Calu3 (cell line): ENCODE measurements at places on chromosomes 5 and 9. TPM values are rescaled to one million over a fixed set of nuclear protein-coding genes. Genes with fewer than 3 reads are reported as not detected.

DNA sequence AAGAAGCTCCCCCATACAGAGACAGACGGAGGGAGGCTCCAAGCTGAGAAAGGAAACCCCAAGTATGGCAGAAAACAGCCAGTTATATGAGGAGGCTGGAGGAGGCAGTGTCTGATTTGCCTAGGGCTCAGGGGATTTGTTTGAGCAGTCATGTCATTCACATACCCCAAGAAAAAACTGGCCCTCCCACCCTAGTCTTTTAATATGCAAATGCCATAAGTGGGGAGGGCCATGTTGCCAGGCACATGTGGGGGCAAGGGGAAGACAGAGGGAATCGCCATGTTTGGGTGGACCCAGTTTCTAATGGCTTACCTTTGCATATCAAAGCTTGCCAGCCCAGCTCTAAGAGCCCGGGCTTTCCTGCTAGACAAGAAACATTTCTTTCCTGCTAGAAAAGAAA, 1163.8 kb downstream of the TAF11L14 start:
- no peak for DNase-seq
- H3K27me3 ChIP-seq = no peaks in the 10 kb centered on the region
- no peak overlapping the region for H3K4me3 ChIP-seq
- H3K4me1 ChIP-seq = peaks cover 10% of the 10 kb centered on the region

GRCh38 chr5:113524927-113525326, 11.4 kb downstream of the YTHDC2 start:
- no peaks in the 10 kb centered on the region for H3K27me3 ChIP-seq
- H3K36me3 ChIP-seq = no peaks in the 10 kb centered on the region
- no peaks in the 10 kb centered on the region for H3K4me1 ChIP-seq

Gene PPIP5K2
- total RNA-seq = 51.7 and 67.2 TPM in 2 replicates

DNA sequence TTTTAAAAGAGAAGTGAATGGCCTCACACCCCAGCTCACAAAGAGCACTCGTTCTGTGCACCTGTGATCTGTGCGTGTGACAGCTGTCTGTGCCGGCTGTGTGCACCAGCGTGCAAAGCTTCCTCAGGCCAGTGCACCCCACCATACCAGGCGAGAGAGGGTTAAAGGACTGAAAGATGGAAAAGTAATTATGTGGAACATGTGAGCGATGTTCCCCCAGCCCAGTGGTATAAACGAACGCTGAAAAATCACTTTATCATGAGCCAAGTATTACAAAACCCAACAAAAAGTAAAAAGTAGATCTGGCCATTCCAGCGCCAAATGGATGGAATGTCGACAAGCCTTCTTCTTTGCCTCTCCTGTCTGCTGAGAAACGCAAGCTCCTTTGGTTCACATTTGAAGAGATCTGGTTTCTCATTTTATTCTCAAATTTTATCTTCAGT, 53.7 kb downstream of the IPPK start:
- H3K36me3 ChIP-seq = no peaks in the 10 kb centered on the region
- no peaks in the 10 kb centered on the region for H3K27me3 ChIP-seq
- H3K4me1 ChIP-seq = no peaks in the 10 kb centered on the region
- no peak overlapping the region for H3K4me3 ChIP-seq
- no peak for DNase-seq

Gene PAEP
- 0.45 TPM in 1 of 2 replicates, not detected in the other for total RNA-seq

Gene INSL4
- 0.44 and 0.54 TPM in 2 replicates for total RNA-seq

- H3K4me1 ChIP-seq = no peaks in the 10 kb centered on the region
- no peak for DNase-seq
- no peak overlapping the region for H3K27ac ChIP-seq
Measured at GRCh38 chr5:9241479-9242305, 304.2 kb downstream of the SEMA5A start.
